Suppressor macrophage (primary cell): ENCODE measurements at places on chromosomes 3 and 15.

DNA sequence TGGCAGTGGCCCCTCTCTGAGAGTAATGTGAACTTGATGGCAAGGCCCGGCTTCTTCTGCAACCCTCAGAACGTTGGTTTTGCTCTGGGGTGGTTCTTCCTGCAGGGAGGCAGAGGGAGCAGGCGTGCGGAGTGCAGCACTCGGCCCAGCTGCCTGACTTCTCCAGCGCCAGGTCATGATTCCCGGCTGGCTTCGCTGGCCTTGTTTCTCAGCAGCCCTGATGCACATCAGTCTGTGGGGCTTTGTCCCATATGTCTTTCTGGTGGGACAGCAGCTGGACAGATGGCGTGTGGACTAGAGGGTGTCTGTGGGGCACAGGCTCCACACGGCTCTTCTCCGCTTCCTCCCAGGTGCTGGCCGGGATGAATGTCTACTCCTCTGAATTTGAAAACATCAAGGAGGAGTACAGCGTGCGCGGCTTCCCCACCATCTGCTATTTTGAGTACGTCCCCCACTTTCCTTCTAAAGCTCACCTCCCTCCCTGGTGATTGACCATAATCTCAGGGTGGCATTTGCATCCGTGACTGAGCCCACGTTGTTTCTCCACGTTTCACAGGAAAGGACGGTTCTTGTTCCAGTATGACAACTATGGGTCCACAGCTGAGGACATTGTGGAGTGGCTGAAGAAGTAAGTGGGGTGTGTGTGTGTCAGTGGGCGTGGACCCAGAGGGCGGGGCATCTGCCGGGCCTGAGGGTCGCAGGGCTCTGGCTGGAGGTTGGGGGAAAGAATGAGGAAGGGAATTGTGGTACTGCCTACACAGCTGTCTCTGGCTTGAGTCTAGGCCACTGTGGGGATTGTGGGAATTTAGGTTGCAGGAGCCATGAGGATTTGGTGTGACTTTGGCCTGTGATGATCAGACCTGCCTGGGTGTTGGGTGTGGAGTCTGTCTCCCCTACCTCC lies 57.1 kb downstream of the PDIA5 start:
- DNase-seq: no peak

- DNase-seq: no peak
Observed at GRCh38 chr15:33008284-33008995, 186.1 kb downstream of the FMN1 start.

GRCh38 chr3:38297947-38298711 lies 16.0 kb downstream of the SLC22A14 start:
- DNase-seq: no peak

GRCh38 chr3:185341616-185342458 lies 21.1 kb upstream of the MAP3K13 start:
- peak; percentile 33 for DNase-seq

GRCh38 chr3:196868297-196868661 lies 559 bp downstream of the SENP5 start:
- peak; percentile 48 for DNase-seq

- DNase-seq: no peak
Observed at GRCh38 chr3:191094057-191094845, 104.8 kb upstream of the OSTN start.

DNA sequence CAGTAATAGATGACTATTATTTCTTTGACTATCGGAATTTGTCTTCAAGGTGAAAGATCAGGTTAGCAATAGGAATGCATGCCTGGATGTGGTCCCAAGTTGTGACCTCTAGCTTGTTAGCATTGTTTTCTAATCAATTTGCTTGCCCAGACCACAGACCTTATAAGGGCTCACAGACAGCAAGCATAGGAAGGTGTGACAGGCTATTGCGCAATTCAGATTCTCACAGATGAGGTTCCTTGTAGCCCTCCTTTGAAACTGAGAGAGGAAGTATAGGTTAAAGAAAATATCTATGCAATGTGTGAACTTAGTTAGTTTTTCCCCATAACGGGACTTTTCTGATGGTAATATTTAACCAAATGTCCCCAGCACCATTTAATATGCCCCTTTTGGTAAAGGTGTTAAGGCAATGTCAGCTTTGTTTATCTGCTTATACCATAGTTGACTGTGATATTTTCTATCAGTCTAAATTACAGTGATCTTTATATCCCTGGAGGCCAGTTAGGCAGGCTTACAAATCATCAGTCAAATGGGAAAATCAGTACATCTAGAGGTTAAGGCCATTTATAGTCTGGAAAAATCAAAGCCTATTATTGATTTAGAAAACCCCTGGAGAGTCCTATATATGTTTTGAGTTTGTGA lies 168.1 kb upstream of the MBNL1 start:
- peak; percentile 44 for DNase-seq

DNA sequence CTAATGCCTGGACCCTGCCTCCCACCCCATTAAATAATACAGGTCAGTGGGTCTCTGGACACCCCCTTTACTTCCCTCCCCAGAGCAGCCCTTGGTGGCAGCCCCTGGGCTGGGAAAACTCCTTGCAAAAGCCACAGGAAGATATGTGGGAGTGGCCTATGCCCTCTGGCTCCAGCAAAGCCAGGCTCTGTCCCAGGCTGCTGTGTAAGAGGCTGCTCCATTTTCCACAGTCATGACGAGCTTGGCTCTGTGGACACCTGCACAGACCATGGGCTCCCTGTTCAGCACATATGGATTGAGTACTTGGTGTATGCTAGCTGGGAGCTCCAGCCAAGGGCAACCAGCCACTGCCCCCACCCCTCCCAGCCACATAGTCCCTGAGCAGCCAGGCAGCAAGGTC lies 13.0 kb downstream of the CACNA2D2 start:
- DNase-seq: no peak

DNA sequence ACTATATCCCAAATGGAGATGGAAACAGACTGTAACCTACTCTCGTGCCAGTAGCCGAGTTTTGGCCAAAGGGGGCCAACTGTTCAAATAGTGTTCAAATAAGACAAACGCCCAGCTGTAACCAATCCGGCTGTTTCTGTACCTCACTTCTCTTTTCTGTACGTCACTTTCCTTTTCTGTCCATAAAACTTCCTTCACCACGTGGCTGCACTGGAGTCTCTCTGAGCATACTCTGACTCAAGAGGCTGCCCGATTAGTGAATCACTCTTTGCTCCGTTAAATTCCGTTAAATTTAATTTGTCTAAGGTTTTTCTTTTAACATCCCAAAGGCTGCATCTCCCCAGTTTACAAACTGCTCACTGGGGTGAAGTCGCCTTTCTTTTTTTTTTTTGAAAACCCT lies 219.2 kb upstream of the P2RY1 start:
- no peak for DNase-seq

DNA sequence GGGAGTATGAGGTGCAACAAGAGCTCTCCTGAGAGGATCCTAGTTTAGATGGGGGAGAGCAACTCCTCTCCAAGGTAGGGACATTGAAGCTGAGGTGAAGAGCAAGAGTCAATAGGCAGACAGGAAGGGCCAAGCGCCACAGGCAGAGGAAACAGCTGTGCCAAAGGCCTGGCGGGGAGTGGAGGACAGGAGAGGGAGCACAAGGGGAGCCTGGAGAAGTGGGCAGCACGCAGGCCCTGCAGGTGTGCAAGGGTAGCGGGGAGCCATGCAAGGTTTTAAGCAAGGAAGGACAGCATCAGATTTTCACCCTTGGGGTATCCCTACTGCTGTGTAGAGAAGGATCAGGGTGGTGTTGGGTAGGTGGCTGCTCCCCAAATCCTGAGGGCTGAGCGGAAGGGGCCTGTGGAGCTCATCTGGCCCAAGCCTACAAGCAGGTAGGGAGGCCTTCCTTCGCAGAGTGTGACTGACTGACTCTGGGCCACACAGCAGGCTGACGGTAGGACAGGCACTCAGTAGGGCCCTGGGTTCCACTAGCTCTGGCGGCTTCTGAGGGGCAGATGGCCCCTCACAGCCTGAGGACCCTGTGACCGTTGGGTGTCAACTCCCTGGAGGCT lies 13.3 kb downstream of the CHST13 start:
- DNase-seq: no peak

GRCh38 chr3:171950373-171950772 lies 89.0 kb upstream of the FNDC3B start:
- DNase-seq: no peak

- DNase-seq: peak; percentile 83
Observed at GRCh38 chr15:73996939-73997338, 2.4 kb downstream of the PML start.

DNA sequence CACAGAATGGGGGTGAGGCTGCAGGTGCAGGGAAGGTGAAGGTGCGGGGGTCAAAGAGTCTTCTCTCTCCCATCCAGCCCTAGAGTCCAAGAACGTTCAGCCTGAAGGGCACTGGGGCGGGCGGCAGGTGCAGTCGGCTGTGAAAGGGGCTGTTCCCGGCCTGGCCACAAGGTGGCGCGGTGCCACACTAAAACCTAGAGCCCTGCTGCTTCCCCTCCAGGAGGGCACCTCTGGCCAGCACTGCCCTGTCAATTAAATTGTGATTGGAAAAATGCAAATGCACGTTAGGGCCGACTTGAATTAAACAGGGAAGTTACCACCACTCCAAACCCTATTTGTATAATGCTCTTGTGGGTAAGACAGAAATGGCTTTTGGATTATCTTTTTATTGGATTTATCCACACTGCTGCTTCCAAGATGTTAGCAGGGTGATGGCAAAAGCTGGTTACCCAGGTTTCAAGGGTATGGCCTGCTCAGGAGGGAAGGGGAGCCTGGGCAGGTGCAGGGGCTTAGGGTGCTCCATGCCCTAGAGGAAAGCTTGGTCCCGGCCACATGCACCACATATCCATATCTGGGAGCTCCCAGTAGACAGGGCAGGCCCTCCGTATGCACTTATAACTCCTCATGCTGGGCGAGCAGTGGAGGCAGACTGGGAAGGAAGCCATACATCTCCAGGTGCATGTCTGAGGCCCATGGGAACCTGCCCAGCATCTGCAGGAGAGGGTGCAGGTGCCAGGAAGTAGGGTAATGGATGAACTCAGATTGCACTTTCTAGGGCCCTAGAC lies 119.8 kb downstream of the ADCY5 start:
- DNase-seq: peak; percentile 70
